ENCODE measurements at places on chromosomes 6 and 20. TPM values are rescaled to one million over a fixed set of nuclear protein-coding genes. Genes with fewer than 3 reads are reported as not detected.
A peak's percentile ranks its signal among the peaks of the same experiment; 100 is the strongest.

- no peaks in the 10 kb centered on the region for H3K27me3 ChIP-seq
- H3K36me3 ChIP-seq: peaks cover 3% of the 10 kb centered on the region
- DNase-seq: peak; percentile 36
- H3K27ac ChIP-seq: peak overlapping the region; percentile 29
These were observed 9.7 kb downstream of the LRRN4 start for GRCh38 chr20:6044115-6044514.

DNA sequence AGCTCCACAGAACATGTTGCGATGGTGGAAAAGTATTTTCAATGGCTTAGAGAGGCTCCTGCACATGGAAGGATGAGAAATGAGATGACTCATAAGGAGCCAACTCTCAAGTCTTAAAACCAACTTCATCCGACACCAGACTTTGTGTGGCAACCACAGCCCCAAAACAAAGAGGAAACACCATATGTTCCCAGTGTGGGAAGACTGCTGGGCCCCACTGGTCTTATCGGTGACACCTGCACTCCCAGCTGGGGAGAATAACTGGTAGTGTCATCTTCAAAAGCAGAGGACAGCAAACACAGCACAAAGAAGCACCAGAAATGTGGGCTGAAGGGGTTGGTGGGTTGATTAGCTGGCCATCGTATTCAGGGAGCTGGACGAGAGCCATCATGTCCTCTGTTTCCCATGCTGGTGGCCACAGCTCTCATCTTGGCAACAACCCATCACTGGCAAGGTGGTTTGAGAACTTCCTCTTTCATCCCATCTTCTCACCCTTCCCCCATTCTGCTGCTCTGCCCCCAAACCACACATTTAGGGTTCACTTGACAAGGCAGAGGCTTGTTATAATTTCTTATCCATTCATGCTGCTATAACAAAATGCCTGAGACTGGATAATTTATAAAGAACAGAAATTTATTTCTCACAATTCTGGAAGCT lies 46.0 kb upstream of the TASP1 start:
- no peak overlapping the region for H3K4me3 ChIP-seq
- DNase-seq: no peak
- H3K27me3 ChIP-seq: no peaks in the 10 kb centered on the region
- no peak overlapping the region for H3K27ac ChIP-seq
- no peaks in the 10 kb centered on the region for H3K36me3 ChIP-seq
- H3K4me1 ChIP-seq: peaks cover 27% of the 10 kb centered on the region

GRCh38 chr20:35286077-35286898 lies 1.7 kb upstream of the EIF6 start:
- H3K27ac ChIP-seq: peak overlapping the region; percentile 87
- DNase-seq: peak; percentile 89
- peaks cover 28% of the 10 kb centered on the region for H3K4me1 ChIP-seq
- H3K4me3 ChIP-seq: no peak overlapping the region
- no peaks in the 10 kb centered on the region for H3K27me3 ChIP-seq
- peaks cover 3% of the 10 kb centered on the region for H3K36me3 ChIP-seq

GRCh38 chr6:142035890-142036289 lies 96.8 kb upstream of the GJE1 start:
- no peak overlapping the region for H3K4me3 ChIP-seq
- H3K4me1 ChIP-seq: no peaks in the 10 kb centered on the region
- no peak for DNase-seq
- H3K27me3 ChIP-seq: no peaks in the 10 kb centered on the region
- no peaks in the 10 kb centered on the region for H3K36me3 ChIP-seq

DNA sequence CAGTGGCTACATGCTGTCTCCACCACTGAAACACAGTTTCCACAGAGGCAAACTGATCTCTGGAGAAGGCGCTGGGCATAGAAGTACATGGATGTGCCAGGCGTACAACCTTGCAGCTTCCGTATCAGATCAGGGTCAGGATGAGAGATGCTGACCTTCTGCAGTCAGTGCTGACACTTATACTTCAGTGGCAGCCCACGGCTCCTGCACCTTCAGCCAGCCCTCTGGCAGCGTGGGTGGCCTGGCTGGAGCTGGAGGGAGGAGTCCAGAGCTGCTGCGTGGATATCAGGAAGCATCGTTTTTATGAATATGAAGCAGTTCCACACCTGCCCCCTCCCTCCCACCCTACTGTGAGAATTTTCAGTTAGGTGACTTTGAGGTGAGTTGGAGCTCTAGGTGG lies 149.3 kb downstream of the CFAP61 start:
- no peak overlapping the region for H3K4me3 ChIP-seq
- H3K27me3 ChIP-seq: 0 out of 2 replicates have a peak, but pooled peaks cover 1% of the 10 kb centered on the region
- DNase-seq: no peak
- no peaks in the 10 kb centered on the region for H3K36me3 ChIP-seq

- no peaks in the 10 kb centered on the region for H3K27me3 ChIP-seq
- H3K27ac ChIP-seq: no peak overlapping the region
- no peaks in the 10 kb centered on the region for H3K36me3 ChIP-seq
- H3K4me3 ChIP-seq: no peak overlapping the region
- no peak for DNase-seq
These were observed 25.5 kb downstream of the COL11A2 start for GRCh38 chr6:33166811-33167210.

RNF144B gene
- total RNA-seq: 0.39 TPM

GRCh38 chr6:166957087-166957804 lies 896 bp upstream of the RNASET2 start:
- no peak overlapping the region for H3K27ac ChIP-seq
- peak; percentile 59 for DNase-seq
- H3K27me3 ChIP-seq: no peaks in the 10 kb centered on the region
- peaks cover 22% of the 10 kb centered on the region for H3K4me1 ChIP-seq

DNA sequence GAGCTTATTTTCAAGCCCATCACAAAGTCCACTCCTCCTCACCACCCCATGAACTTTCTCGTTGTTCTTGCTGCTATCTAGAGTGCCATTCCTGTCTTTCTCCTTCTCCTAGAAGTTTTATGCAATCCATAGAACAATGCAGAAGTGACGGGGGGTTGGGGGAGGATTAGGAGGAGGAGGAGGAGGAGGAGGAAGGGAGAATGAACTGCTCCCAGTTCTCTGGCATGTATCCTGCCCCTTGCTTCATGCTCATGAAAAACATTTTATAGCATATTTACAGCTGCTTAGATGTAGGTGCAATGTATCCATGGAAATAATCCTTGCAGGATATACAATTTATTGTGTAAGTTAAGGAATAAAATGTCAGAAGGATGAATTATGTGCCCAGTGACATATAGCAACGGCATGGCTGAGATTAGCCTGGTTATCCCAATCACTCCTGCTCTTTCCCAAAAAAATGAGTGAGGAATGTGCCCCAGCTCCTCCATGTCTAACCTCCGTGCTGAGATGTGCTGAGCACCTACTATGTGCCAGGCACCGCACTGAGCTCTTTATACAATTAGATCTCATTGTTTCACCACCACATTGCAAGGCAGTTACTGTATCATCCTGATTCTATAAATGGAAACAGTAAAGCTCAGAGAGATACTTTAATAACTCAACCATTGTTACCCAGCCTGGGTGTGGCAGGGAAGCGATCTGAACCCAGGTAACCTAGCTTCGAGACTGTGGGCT lies 41.6 kb upstream of the TFAP2C start:
- DNase-seq: no peak
- peak overlapping the region; percentile 37 for H3K27ac ChIP-seq
- no peaks in the 10 kb centered on the region for H3K27me3 ChIP-seq
- H3K4me1 ChIP-seq: peaks cover 49% of the 10 kb centered on the region
- no peaks in the 10 kb centered on the region for H3K36me3 ChIP-seq

GRCh38 chr6:85360794-85361642 lies 88.9 kb upstream of the NT5E start:
- no peak for DNase-seq
- no peak overlapping the region for H3K27ac ChIP-seq
- no peak overlapping the region for H3K4me3 ChIP-seq
- peaks cover 14% of the 10 kb centered on the region for H3K4me1 ChIP-seq
- no peaks in the 10 kb centered on the region for H3K27me3 ChIP-seq
- H3K36me3 ChIP-seq: no peaks in the 10 kb centered on the region

ZSCAN23 gene
- total RNA-seq: not detected

MATN4 gene
- not detected for total RNA-seq

DNA sequence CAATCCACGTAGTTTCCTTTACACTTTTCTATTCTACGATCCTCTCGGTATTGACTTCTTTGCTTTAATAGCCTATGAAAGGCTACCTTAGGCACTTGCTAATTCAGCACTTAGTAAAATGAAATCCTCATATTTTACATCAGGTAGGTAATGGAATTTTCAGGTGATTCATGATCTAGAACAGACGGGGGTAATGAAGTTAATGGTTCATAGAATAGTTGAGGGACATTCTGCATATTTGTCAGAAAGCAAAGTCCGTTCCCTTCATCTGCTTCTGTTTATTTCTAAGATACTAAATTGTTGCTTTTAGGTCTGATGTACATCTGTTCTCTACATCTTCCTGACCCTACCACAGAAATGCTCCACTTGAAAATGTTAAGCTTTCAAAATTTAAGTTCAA lies 431.7 kb downstream of the CDKAL1 start:
- H3K36me3 ChIP-seq: no peaks in the 10 kb centered on the region
- H3K27me3 ChIP-seq: no peaks in the 10 kb centered on the region
- peaks cover 12% of the 10 kb centered on the region for H3K4me1 ChIP-seq
- DNase-seq: no peak
- no peak overlapping the region for H3K4me3 ChIP-seq

DNA sequence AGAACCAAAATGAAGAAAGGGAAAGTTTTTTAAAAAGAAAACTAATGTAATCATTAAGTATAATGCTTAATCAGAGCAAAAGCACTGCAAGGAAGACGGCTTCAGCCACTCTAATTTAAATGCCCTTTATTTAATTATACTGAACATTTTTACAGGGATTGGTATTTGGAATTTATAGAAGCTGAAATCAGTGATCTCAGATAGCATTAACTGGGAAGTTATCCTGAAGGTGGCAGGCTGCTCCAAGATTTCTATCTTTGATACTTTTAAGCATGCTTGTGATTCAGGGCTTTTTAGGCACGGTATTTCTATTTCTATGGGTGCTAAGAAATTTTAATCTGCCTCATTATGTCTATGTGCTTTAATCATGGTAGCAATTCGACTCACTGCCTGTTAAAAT lies 1.3 kb upstream of the NDUFAF4 start:
- H3K27ac ChIP-seq: no peak overlapping the region
- no peak overlapping the region for H3K4me3 ChIP-seq
- no peaks in the 10 kb centered on the region for H3K36me3 ChIP-seq
- no peak for DNase-seq
- peaks cover 6% of the 10 kb centered on the region for H3K4me1 ChIP-seq

GRCh38 chr20:25546048-25546447 lies 39.3 kb downstream of the NINL start:
- no peak overlapping the region for H3K4me3 ChIP-seq
- H3K27me3 ChIP-seq: no peaks in the 10 kb centered on the region
- H3K4me1 ChIP-seq: peaks cover 74% of the 10 kb centered on the region
- no peak for DNase-seq
- peak overlapping the region; percentile 43 for H3K27ac ChIP-seq
- no peaks in the 10 kb centered on the region for H3K36me3 ChIP-seq

GPLD1 gene
- 9.0 TPM for total RNA-seq

- H3K4me1 ChIP-seq: peaks cover 36% of the 10 kb centered on the region
- DNase-seq: no peak
- no peaks in the 10 kb centered on the region for H3K36me3 ChIP-seq
- no peak overlapping the region for H3K27ac ChIP-seq
- no peaks in the 10 kb centered on the region for H3K27me3 ChIP-seq
These were observed 141.6 kb upstream of the RREB1 start for GRCh38 chr6:6966127-6966526.

DNA sequence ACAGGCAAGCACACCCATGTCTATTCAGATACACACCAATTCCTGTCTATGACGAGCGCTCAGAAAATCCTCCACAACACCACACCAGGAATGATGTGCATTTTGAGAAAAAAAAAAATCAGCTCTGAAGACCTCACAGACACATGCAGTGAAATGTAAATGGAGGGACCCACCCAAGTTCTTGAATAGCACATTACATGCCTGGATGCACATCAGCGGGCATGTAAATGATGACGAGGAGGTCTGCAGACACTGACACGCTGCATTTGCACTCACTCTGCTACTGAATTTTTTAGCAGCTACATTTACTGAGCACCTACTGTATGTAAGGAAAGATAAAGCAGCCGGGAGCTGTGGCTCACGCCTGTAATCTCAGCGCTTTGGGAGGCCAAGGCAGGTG lies 14.7 kb downstream of the NRSN2 start:
- no peak for DNase-seq
- no peaks in the 10 kb centered on the region for H3K27me3 ChIP-seq
- H3K4me3 ChIP-seq: no peak overlapping the region
- H3K4me1 ChIP-seq: peaks cover 66% of the 10 kb centered on the region
- no peaks in the 10 kb centered on the region for H3K36me3 ChIP-seq

GRCh38 chr20:61887596-61888093 lies 178.0 kb downstream of the TAF4 start:
- peaks cover 9% of the 10 kb centered on the region for H3K27me3 ChIP-seq
- no peaks in the 10 kb centered on the region for H3K4me1 ChIP-seq
- H3K4me3 ChIP-seq: no peak overlapping the region
- DNase-seq: no peak
- H3K27ac ChIP-seq: no peak overlapping the region

DNA sequence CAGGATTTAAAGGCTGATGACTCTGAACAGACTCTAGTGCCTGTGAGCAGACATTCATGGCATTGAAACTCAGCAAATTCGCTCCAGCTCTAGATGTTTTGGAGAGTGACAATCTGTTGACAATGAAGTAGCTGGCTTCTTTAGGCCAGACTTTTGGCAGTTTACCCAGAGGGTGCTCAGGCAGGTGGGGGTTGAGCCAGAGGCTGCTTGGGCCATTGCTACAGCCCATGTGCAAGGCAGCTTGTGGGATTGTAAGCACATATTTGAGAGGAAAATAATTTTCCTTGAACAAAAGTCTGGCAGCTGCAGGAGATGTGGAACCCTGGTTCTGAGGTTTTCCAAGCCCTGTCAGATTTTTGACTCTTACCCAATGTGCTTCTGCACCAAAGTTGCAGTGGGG lies 311.6 kb downstream of the CDC5L start:
- H3K27ac ChIP-seq: no peak overlapping the region
- no peaks in the 10 kb centered on the region for H3K27me3 ChIP-seq
- no peak for DNase-seq
- H3K4me3 ChIP-seq: no peak overlapping the region
- no peaks in the 10 kb centered on the region for H3K36me3 ChIP-seq
- H3K4me1 ChIP-seq: no peaks in the 10 kb centered on the region

- no peaks in the 10 kb centered on the region for H3K27me3 ChIP-seq
- H3K4me1 ChIP-seq: no peaks in the 10 kb centered on the region
- no peak overlapping the region for H3K4me3 ChIP-seq
- DNase-seq: no peak
- H3K36me3 ChIP-seq: no peaks in the 10 kb centered on the region
- no peak overlapping the region for H3K27ac ChIP-seq
These were observed 121.2 kb downstream of the PXDC1 start for GRCh38 chr6:3630258-3630835.

All from Caco-2 (cell line).